ENCODE measurements at places on chromosomes 12 and 14.

DNA sequence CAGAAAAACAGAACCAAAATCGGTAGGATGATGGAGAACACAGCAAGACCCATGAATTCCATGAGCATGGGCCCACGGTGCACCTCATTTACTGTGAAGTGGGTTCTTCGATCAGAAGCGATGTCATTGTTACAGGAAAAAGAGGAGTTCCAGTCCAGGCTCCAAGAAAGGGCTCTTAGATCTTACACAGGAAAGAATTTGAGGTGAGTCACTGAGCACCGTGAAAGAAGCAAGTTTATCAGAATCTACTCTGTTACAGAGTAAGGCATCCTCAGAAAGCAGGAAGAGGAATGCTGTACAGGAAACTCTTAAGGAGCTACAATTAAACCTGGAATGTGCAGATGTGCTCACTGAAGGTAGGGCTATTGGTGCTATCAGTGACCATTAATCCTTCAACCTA lies 11.6 kb upstream of the CHFR start:
- no peak for DNase-seq

GRCh38 chr14:59422069-59422881 lies 42.9 kb downstream of the GPR135 start:
- no peak for DNase-seq

DNA sequence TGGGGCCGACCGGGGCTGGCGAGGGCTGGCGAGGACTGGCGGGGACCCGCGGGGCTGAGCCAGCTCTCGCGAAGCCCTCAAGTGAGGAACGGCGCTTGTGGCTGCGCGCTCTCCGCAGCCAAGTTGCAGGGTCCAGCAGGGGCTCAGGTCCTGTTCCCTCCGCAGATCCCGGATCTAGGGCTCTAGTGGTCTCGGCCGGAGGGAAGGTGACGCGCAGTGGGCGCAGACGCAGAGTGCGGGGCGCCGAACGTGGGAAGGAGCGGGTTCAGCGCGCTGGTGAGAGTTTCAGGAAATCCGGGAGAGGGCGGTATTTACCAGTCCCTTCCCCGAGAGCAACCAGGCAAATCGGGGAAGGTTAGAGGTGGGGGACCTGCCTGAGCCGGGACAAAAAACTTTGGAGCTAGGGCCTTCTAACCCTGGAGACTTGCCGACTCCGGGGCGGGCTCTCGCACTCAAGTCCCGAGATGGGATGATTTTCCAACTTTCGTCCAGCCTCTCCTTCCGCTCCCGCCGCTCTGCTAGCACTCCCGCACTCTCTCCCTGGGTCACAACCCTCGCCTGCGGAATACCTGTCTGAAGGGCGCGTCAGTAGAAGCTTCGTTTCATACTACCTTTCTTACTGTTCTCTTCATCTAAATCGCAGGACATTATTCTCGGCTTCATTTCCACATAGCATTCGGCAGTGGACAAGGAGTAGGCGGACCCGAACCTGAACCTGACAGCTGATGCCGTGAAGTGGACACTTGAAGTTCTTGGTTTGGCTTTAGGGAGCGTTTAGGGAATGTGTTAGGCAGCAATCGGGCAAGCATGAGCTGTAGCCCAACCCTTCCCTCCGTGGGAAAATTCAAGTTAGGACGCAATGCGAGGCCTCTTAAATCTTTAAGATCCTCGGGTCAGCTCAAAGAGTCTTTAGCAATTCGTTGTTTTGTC lies 13.6 kb upstream of the PAX9 start:
- no peak for DNase-seq

- peak; percentile 12 for DNase-seq
Observed at GRCh38 chr12:46825591-46826414, at the start of gene SLC38A4. SLC38A4 (minus strand) TSS chr12:46825997; CDS start chr12:46793071, 32,926 bp downstream.

GRCh38 chr12:118102070-118102469 lies 1.7 kb downstream of the VSIG10 start:
- no peak for DNase-seq

DNA sequence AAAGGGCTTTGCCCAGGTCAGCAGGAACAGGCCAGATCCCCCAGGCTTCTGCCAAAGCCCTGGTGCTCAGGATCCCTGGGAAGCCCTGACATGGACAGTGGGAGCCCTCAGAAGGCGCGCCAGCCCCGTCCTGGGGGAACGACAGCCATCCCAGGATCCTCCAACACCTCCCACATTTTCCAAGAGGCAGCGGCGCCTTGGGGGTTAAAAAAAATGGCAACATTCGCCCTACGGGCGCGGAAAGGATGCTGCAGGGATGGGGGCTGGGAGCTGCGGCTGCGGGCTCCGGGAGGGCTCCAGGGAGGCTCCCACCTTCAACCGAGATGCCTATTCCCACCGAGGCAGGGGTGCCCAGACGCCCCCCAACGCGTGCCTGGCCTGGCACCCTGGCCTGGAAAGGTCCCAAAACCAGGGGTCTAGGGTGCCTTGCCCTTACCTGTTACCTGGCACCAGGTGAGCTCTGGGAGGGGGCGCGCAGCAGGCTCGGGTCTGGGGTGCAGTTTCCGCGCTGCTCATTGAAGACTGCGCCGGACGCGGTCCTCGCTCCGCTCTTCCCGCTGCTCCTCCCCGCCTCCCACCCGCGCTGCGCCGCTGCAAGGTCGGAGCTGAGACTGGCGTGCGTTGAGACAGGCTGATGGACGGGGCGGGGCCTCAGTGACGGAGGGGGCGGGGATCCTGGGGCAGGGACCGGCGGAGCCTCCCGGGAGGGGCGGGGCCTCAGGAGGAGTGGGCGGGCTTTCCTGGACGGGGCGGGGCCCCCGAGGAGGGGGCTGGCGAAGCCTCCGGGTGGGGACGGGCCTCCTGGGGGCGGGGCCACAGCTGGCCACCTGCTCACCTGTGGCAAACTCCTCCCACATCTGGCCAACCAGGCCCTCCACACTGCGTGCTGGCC lies at the start of gene ABCB9:
Gene ABCB9, minus strand, starts transcription at position 613 of the 892 bp plus-strand sequence. CDS start 6,228 bp downstream, outside the sequence.
- peak; percentile 63 for DNase-seq

- peak; percentile 80 for DNase-seq
Observed at GRCh38 chr14:57492859-57493258, 798 bp downstream of the CCDC198 start.

- no peak for DNase-seq
Observed at GRCh38 chr12:59839514-59839913, 243.7 kb downstream of the SLC16A7 start.

DNA sequence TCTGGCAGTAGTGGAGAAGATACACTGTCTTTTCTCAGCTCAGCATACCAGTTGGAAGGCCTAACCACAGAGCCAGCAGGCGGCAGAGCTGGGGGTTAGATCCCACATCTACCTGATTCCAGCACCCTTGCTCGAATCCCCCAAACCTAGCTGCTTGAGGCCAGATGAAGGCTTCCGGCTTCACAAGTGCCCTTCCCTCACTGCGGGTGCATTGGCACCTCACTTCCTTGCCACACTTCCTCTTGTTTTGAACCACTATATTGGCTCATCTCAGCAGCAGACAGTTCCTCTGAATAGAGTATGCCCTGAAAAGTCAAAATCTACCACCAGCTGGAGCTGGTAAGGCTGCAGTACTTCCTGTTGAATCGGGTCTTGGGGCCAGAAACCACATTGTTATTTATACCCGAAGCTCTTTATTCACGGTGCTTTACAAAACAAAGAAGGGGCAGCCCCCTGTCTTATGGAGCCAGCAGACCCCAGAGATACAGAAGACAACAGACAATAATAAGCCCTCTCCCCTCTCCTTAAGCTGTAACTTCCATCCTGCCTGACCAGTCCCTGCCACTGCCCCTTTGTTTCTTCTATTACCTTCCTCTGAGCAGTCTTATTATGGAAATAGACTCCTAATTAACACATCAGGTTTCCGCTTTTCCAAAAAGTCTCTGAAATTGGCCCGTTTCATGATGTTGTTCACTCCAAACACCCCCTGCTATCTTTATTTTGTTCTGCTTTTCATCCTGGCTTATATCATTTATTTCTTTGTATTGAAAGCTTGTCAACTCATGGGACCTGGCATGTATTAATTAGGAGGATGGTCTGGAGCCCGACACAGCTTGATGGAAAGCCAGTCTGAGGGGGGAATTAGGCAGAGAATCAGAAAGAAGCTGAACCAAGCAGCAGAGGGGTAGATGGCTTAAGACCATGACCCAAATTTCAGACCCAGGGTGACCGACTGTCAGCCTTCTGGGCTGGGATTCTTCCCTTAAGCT lies 233.5 kb downstream of the EFCAB11 start:
- no peak for DNase-seq

GRCh38 chr14:36069535-36069900 lies 107.0 kb downstream of the PTCSC3 start:
- no peak for DNase-seq

DNA sequence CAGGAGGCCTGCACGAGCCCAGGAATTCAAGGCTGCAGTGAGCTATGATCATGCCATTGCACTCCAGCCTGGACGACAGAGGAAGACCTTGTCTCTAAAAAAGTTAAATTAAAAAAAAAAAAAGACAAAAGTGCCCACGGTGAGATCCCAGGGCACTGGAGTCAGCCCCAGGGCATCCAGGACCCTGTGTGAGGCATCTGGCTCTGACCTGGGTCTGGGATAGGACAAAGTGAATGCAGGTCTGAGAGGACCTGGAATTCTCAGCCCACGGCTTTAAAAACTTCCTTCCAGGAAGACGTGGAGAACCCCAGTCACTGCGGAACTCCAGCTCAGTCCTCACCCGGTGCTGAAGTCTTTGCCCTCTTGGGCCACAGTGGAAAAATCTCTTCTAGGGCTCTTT lies 33.1 kb downstream of the PHETA1 start:
- DNase-seq: no peak

GRCh38 chr14:83566567-83566966 lies 1963.4 kb upstream of the FLRT2 start:
- no peak for DNase-seq

- no peak for DNase-seq
Observed at GRCh38 chr12:20390846-20391245, 22.5 kb downstream of the PDE3A start.
